Iris pigment epithelial cell (primary cell): ENCODE measurements at places on chromosomes 1 and 21.

GRCh38 chr1:21605964-21606705 lies 63.0 kb downstream of the RAP1GAP start:
- DNase-seq = no peak

GRCh38 chr1:78090472-78091133 lies 44.8 kb downstream of the GIPC2 start:
- no peak for DNase-seq

DNA sequence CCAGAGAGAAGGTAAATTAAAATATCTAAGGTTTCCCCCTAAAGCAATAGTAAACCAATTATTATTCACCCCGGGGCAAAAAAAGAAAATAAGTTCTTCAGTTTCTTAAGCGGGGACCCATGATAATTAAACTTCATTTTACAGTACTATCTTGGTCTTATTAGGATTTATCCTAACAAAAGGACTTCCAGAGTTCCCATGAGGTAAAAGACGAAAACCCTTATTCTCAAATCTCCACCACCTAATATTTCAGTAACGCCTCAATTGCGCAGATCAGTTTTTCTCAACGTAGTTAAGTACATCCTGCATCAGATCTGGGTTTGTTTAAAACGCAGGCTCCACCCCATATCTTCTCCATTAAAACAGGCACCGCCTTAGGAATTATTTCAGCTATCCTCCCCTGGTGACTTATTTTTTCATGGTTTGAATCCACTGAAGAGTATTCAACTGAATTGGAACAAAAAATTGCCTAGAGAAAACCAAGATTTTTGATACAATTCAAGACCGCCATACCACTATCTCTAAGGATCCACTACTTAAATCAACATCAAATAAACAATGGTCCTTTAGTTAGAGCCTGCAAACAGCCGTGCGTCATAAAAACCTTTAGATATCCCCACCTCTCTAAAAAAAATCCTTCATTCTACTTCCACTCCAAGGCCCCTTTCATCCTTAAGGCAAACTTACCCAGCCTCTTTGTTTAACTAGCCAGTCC lies 1.7 kb downstream of the MCL1 start:
- DNase-seq = peak; percentile 54

DNA sequence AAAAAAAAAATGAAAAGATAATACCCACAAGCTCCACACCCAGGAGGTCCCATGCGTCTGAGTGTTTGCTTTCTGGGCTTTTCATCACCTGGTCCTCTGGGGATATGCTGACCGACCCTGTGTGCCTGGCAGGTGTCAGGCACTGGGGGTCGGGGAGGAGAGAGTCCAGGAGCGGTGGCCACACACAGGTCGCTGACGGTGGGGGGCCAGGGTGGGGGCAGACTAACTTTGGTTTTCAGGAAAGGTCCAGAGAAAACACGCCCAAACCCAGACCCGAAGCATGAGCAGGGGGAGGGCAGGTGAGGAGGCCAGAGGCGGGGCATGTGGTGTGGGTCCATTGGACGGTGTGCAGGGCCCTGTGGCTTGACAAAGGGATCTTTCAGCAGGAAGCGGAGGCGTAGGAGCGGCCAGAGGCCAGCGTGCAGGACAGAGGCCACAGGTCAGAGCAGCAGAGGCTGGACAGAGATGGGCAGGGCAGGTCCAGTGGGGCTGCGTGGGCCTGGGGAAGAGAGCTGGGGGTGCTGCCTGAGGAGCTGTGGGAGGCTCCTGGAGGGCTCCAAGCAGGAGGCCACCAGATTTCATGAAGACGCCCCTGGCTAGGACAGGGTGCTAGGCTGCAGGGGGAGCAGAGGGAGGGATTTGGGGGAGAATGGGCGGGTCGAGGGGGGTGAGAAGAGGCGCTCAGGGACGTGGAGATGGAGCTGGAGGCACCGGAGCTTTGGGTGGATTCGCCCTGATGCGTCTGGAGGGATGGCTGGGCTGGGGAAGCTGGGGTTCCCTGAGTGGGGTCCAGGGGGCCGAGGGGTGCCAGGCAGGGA lies 15.8 kb downstream of the RNF223 start:
- no peak for DNase-seq

DNA sequence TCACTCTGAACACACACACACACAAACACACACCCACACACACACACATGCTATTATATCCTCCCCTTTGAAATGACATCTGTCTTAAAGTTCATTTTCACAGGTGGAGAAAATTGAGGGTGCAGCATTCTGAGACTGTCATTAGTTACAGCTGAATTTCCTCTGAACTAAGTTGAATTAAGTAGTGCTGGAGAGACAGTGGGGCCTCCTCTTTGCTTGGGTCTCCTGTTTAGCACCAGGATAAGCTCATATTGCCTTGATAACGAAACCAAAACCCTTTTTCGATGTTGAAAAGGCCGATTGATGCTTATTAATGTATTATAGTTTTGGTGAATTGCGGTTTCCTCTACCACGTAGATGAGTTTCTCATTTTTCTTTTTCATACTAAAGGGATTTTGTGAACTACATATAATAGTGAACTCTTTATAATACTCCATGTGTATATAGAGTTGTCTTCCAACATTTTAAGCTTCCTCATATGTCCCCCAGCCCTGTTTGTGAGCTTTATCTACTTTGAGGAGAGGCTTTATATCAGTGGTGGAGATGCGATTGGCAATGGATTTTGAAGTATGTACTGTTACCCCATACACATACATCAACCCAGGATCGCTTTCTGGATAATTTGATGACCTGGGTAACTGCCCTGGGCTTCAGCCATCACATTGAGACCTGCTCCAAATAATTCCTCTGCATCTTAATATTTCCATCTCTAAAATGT lies 17.4 kb downstream of the DYNLT5 start:
- DNase-seq = no peak

DNA sequence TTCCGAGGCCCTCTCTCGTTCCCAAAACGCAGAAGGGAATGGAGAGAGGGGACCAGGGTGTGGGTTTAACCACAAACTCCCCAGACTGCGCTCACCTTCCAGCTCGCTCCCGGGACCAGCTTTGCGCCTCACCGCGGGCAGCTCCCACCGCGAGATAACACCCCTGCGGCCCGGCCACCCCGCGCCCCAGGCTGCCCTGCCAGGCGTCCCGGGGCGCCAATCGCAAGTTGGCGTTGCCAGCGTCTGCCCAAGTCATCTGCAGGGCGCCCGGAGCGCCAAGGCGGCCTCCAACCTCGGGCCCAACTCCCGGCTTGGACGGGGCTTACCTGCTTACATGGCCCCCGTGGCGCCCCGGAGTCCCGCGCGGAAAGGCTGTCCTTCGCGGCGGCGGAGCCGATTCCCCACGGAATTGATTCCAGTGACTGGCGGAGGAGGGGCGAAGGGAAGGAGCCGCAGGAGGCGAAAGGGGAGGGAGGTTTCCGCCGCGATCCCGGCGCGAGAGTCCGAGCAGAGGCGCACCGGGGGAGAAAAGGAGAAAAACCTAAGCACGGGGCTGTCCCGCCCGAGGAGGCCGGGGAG lies 456 bp downstream of the PTPN14 start:
- peak; percentile 29 for DNase-seq

DNA sequence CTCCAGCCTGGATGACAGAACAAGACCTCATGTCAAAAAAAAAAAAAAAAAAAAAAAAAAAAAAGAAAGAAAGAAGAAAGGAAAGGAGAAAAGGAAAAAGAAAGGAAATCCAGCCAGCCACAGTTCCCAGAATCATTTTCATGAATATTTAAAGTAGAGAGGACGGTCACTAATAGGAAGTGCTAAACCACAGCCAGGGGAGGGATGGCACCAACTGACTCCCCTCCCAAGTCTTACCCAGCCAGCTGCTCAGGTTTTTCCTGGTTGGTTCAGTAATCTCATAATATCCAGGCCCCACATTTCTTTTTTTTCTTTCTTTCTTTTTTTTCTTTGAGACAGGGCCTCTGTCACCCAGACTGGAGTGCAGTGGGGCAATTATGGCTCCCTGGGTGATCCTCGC lies 63.9 kb upstream of the AK4 start:
- no peak for DNase-seq

DNA sequence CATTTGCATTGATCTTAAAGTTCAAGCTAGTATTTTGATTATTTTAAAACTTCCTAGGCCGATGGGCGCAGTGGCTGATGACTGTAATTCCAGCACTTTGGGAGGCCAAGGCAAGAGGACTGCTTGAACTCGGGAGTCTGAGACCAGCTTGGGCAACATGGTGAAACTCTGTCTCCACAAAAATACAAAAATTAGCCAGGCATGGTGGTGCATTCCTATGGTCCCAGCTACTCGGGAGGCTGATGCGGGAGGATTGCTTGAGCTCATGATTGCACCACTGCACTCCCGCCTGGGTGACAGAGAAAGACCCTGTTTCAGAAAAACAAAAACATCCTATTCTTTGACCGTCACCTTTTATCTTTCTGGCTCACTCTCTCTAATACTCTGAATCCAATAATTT lies 30.0 kb downstream of the MFSD2A start:
- no peak for DNase-seq

DNA sequence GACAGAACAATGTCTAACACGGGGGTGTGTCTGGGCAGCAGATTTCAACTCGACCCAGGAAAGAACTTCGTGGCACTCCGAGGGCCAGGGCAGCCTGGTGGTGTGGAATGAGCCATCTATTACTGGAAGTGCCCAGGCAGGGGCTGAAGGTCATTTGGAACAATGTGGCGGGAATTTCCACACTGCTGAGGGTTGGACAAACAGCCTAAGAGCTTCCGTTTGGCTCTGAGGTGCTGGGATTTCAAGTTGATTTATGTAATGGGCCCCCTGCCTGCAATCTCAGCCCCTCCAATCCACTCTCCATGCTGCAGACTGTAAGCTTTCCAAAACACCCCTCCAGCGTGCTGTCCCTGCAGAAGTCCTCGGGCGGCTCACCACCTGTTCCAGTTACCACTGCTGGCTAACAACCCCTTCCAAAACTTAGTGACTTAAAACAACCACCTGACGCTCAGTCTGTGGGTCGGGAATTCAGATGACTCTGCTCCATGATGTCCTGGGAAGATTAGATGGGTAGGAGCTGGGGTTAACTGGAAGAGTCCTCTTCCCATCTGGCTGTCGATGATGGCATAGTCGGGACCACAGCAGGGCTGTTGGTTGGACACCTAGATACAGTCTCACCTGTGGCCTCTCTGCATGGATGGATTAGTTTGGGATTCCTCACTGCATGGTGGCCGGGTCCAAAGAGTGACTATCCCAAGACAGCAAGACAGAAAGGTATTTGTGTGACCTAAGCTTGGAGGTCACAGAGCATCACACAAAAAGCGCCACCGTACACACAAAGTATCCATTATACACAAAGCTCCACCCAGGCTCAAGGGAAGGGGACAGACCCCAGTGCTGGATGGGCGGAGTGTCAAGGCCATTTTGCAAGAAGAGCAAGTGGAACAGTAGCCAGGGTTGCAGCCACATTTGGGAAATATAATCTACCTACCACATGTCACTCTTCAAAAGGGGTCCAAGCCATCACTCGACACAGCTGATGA lies 89.7 kb upstream of the IFFO2 start:
- DNase-seq = no peak

- DNase-seq = peak; percentile 55
Observed at GRCh38 chr1:226255380-226255779, 31.9 kb downstream of the MIXL1 start.

- no peak for DNase-seq
Observed at GRCh38 chr1:119420638-119421037, 5.7 kb downstream of the HSD3B2 start.

DNA sequence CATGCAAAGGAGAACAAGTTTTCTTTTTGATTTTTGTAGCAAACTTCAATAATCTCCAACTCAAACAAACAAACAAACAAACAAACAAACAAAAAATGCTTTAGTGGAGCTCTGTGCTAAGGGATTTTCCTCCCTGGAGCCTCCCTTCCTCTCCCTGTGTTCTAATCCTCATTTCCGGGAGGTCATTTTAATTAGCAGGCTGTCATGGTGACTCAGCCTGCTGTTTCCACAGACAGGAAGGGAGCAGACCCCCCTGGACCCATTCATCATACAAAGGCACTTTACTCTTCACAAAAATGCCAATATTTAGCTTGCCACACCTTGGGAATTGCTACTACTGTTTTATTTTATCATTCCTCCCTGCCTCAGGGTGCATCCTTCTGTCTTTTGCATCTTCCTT lies 61.0 kb upstream of the SPATA6 start:
- no peak for DNase-seq

DNA sequence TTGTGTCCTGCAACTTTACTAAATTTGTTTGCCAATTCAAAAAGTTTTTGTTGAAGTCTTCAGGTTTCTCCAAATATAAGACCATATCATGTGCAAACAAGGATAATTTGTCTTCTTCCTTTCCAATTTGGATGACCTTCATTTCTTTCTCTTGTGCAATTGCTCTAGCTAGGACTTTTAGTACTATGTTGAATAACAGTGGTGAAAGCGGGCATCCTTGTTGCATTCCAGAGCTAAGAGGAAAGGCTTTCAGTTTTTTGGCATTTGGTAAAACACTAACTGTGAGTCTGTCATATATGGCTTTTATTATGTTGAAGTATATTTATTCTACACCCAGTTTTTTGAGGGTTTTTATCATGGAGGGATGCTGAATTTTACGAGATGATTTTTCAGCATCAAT lies 630.0 kb upstream of the ADGRL2 start:
- DNase-seq = peak; percentile 15

DNA sequence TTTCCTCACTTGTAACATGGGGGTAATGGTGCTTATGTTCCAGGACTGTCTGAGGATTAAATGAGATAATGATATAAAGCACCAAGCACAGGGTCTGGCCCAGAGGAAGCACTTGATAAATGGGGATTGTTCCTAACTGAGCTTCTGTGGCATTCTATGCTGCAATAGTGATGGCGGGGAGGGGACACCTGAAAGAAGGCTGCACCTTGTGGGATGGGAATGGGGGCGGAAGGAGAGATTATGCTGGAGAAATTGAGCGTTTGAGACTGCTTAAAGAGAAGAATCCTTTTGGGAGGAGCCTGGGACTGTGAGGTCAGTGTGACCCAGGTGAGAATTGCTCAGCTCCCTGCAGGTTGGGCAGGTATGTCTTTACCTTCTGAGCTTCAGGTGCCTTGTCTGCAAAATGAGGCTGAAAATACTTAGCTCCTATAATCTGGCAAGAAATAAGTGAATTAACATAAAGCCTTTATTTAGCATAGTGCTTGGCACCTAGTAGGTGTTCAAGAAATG lies 55.9 kb upstream of the CTPS1 start:
- DNase-seq = no peak

DNA sequence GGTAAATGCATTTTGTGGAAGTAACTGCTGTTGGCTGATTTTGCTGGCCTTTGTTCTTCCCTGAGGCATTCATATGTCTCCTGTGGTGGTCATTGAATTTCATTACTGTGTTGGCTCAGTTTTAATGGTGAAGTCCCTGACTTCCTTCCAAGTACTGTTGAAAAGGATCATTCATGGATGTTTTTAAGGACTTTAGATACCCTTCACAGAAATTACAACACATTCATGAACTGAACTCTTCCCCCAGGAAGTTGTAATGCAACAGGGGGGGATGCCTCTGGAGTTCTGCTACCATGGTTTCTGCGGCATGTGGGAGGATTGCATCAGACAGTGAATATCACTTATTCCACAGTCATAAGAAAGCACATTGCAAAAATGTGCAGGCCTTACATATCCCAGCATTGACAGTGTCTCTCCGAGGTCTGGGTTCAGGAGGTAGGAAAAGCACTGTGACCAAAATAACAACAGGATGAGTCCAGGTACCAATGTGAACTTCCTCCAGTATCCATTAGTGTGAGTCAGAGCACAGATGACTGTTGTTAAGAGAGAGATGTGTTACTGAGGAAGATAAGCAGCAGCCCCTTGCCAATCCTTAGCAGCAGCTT lies 2.1 kb upstream of the RAB3GAP2 start:
- peak; percentile 74 for DNase-seq
